ENCODE measurements at places on chromosomes 7 and 10. TPM values are rescaled to one million over a fixed set of nuclear protein-coding genes. Genes with fewer than 3 reads are reported as not detected.

- H3K36me3 ChIP-seq, result no peaks in the 10 kb centered on the region
- H3K27ac ChIP-seq, result peak overlapping the region; percentile 100
- H3K4me1 ChIP-seq, result peaks cover 33% of the 10 kb centered on the region
- DNase-seq, result no peak
These were observed 1.6 kb upstream of the GTF2I start for GRCh38 chr7:74655768-74656440.

DNA sequence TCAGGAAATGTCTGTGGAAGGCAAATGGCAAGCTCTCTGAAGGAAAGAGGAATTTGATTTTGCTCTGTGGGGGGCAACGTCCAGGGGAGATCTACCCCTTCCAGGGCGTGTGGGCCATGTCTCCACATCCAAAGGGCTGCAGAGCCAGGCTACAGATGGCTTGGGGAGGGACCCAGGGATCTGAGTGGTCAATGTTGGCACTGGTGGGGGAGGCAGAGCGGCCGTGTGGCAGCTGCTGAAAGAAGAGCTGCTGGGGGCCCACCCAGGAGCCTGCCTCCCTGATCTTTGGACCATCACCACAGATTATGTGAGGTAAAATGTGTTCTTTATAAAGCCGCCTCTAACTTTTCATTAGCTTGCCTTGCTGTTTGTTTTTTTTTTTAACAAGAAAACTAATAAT, 144.1 kb downstream of the HERPUD2 start:
- peaks cover 9% of the 10 kb centered on the region for H3K27me3 ChIP-seq
- no peaks in the 10 kb centered on the region for H3K4me1 ChIP-seq
- H3K4me3 ChIP-seq, result no peak overlapping the region
- DNase-seq, result no peak

GRCh38 chr7:123143252-123144006, 56.3 kb downstream of the SLC13A1 start:
- no peak overlapping the region for H3K27ac ChIP-seq
- no peaks in the 10 kb centered on the region for H3K36me3 ChIP-seq
- H3K4me3 ChIP-seq, result no peak overlapping the region
- no peaks in the 10 kb centered on the region for H3K27me3 ChIP-seq
- DNase-seq, result no peak

GRCh38 chr7:107392830-107393229, 77.0 kb upstream of the GPR22 start:
- H3K4me3 ChIP-seq, result no peak overlapping the region
- no peaks in the 10 kb centered on the region for H3K27me3 ChIP-seq
- no peak overlapping the region for H3K27ac ChIP-seq
- no peaks in the 10 kb centered on the region for H3K36me3 ChIP-seq
- H3K4me1 ChIP-seq, result peaks cover 2% of the 10 kb centered on the region

- DNase-seq, result no peak
- no peaks in the 10 kb centered on the region for H3K4me1 ChIP-seq
- H3K4me3 ChIP-seq, result no peak overlapping the region
These were observed 280.5 kb downstream of the WDR11 start for GRCh38 chr10:121131426-121132265.

The LIPK gene
- not detected for polyA plus RNA-seq

- no peak overlapping the region for H3K27ac ChIP-seq
- no peak overlapping the region for H3K4me3 ChIP-seq
- H3K4me1 ChIP-seq, result peaks cover 21% of the 10 kb centered on the region
- no peaks in the 10 kb centered on the region for H3K27me3 ChIP-seq
- H3K36me3 ChIP-seq, result peaks cover 100% of the 10 kb centered on the region
These were observed 36.2 kb upstream of the NCAPG2 start for GRCh38 chr7:158740657-158741293.

DNA sequence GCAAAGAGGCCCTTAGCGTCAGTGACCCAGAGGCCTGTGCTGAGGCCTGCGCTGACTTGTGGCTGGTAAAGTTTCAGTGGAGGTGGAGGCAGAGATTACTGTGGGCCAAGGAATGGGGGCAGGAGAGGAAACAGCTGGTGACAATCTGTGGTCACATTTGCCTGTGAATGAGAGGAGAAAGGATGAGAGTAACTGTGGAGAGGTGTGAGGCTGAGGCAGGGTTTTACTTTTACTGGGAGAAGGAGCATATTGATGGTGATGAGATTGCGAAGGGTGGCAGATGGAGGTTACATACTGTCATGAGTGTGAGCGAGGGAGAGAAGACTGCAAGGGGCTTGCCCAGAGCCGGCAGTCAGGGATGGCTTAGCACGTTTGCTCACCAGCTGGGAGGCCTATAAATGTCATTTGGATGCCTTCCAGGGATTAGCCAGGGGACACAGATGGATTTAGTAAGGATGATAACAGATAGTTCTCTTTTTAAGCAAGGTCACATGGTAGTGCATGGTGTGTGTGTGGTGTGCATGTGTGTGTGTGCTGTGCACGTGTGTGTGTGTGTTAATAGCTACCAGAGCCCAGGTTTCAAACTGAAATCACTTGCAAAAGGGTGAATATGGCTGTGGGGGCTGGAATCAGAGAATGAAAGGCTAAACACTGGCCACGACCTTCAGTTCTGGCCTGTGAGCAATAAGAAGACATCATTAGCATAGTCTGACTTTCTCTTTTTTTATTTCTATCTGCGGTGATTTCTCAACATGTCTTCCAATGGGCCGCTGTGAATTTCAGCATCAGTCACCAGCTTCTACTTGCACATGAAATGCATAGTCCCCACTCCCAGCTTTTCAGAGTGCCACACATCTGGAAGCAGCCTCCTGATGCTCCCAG, 291.5 kb upstream of the ZNF32 start:
- H3K27ac ChIP-seq, result no peak overlapping the region
- no peak overlapping the region for H3K4me3 ChIP-seq
- DNase-seq, result peak; percentile 49
- peaks cover 32% of the 10 kb centered on the region for H3K4me1 ChIP-seq

DNA sequence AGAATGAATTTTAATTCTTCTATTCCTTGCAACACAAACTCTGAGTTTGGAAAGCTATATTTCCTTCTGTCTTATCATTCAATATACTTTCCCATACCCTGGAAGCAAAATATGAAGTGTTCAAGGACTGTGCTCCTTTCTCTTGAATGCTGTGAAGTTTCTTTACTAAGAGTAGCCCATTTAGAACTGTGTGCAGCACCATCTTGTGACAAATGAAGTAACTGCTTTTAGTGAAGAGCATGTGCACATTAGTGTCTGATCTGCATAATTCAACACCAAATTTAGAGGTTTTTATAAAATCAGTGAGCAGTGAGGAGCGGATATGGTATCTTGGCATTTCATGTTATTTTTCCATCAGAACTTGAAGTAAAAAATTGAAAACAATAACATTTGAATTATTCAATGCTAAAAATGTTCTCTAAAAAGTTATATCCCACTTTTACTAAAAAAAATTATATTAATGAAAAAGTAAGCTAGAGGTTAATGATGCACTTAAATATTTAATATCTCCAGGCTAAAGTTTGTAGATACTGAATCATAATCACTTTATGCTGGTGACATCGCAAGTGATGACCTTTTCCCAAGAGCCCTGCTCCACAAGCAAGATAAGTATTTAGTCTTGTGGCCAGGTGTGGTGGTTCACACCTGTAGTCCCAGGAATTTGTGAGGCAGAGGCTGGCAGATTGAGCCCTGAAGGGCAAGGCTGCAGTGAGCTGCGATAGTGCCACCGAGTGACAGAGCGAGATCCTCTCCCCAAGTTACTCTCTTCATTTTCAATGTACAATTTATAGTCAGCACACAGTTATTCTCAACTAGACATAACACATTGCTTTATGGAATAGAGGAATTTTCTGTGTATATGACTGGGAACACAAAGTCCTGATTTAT, 108.8 kb upstream of the PCLO start:
- H3K27ac ChIP-seq, result no peak overlapping the region
- no peak for DNase-seq
- no peaks in the 10 kb centered on the region for H3K4me1 ChIP-seq
- H3K4me3 ChIP-seq, result no peak overlapping the region
- no peaks in the 10 kb centered on the region for H3K36me3 ChIP-seq

The ZSCAN25 gene
- polyA plus RNA-seq, result 2.5 TPM

DNA sequence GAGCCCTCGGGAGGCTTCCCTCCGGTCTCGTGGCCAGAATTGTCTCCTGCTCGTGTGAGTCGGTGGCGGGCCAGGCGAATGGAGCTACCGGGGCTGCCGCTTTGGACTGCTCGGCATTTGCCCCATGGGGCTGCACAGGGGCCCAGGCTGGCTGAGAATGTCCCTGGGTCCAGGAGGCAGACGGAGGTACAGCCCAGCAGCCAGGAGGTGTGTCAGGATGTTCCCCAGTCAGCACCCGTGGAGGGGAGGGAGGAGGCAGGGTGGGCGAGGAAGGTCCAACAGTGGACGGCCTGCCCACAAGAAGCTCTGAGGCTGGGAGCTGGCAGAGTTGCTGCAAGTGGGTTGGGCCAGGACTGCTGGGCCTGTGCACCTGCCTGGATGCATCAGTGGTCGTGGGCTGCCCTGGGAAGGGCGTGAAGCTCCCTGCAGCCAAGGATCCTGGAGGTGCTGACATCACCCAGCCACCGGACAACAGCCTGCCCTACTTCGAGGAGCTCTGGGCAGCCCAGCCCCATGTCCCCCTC, 46.4 kb downstream of the PDGFA start:
- no peak for DNase-seq
- no peaks in the 10 kb centered on the region for H3K36me3 ChIP-seq
- H3K27ac ChIP-seq, result no peak overlapping the region

DNA sequence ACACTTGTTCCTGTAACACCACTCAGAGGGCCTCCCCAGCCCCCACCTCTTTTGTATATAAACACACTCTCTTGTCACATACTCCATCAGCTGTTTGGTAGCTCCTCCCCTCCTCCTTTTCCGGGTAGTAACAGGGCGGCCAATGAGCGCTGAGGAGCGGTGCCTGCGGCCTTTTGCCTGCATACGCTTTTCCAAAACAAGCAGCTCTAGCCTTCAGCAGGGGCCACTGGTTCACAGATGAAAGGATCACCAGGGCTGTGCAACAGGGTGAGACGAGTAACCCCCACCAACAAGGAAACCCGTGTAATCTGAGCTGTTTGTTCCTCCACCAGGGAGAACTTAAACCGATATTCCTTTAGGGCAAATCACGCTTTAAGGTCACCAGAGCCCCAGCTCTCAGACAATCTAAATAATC, 3.9 kb downstream of the UBE2H start:
- peak; percentile 83 for DNase-seq
- no peaks in the 10 kb centered on the region for H3K27me3 ChIP-seq
- no peaks in the 10 kb centered on the region for H3K36me3 ChIP-seq
- H3K4me3 ChIP-seq, result peak overlapping the region; percentile 86

The RNF148 gene
- not detected for polyA plus RNA-seq

DNA sequence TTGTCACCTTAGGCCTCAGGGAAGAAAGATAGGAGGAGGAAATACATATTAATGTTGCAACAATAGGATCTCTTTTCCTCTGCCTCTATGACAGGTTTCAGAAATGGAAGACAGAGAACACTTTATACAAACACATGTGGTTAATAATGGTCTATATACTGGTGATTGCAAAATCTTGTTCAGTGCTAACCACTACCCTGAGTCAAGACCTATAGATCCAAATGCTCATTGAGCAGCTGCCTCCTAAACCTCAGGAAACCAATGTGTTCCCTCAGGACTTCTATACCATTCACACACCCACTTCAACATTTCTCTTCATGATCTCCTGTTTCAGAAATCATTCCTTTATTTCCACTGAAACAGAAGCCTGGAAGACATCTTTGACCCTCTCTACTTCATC, 32.5 kb upstream of the VWDE start:
- H3K4me3 ChIP-seq, result no peak overlapping the region
- H3K27me3 ChIP-seq, result no peaks in the 10 kb centered on the region
- no peak for DNase-seq
- H3K4me1 ChIP-seq, result no peaks in the 10 kb centered on the region

DNA sequence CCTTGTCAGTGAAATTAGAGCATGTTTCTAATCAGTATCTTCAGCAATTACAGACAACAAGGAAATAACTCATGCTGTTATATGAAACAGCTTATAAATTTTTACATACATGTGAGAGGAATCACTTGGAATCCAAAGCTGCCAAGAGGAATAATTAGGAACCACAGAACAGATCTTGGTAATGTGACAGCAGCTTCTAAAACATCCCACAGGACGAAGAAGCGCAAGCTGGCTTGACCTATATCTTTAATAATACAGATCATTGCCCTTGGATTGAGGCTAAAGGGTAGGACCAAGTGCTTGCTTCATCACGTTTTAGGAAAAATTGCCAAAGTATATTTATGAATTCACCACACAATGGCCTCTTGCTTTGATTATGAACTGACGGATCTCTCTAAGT, 869.8 kb downstream of the LRMDA start:
- no peak overlapping the region for H3K4me3 ChIP-seq
- H3K27me3 ChIP-seq, result no peaks in the 10 kb centered on the region
- H3K36me3 ChIP-seq, result no peaks in the 10 kb centered on the region
- no peak for DNase-seq
- peaks cover 26% of the 10 kb centered on the region for H3K4me1 ChIP-seq

DNA sequence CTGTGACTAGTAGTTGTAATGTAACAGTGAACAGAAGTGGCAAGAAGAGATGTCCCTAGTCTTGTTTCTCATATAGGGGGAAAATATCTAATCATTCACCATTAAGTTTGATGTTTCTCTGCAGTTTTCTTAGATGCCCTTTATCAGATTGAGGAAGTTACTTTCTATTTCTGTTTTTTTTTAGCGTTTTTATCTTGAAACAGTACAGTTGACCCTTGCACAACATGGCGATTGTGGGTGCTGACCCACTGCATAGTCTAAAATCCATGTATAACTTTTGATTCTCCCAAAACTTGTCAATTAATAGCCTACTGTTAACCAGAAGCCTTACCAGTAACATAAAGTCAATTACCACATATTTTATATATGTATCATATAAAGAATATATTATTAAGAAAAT, 192.0 kb downstream of the ADK start:
- no peaks in the 10 kb centered on the region for H3K27me3 ChIP-seq
- no peaks in the 10 kb centered on the region for H3K4me1 ChIP-seq
- H3K4me3 ChIP-seq, result no peak overlapping the region
- no peak for DNase-seq
- no peaks in the 10 kb centered on the region for H3K36me3 ChIP-seq

DNA sequence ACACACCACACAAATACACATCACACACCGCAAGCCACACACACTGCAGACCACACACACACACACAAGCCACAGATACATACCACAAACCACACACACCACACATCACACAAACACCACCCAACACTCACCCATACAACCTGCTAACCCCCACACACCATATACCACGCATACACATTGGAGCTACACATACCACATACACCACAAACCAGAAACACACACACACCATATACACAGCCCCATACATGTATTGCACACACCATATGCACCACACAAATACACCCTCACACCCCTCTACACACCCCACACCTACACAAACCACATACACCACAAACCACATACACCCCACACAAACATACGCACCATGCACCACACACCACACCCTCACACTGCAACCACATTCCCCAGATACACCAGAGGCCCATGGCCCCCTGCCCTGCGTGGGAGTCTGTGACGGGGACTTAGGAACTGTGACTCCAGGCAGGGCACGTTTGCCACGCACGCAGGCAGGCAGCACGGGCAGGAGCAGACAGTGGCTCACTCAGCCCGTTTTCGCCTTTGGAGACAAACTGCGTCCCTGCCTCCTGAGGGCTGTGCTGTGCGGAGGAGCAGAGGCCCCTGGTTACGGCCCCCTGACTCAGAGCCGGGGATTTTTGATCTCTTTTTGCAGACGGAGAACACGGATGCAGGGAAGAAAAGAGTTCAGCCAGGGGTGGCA, 52.6 kb downstream of the TMEM209 start:
- no peak for DNase-seq
- no peaks in the 10 kb centered on the region for H3K27me3 ChIP-seq
- no peaks in the 10 kb centered on the region for H3K4me1 ChIP-seq
- H3K4me3 ChIP-seq, result no peak overlapping the region

The GSTO2 gene
- polyA plus RNA-seq, result 0.25 TPM

GRCh38 chr10:8435186-8436055, 380.9 kb downstream of the GATA3 start:
- no peak overlapping the region for H3K27ac ChIP-seq
- no peak for DNase-seq
- H3K36me3 ChIP-seq, result no peaks in the 10 kb centered on the region
- H3K4me3 ChIP-seq, result no peak overlapping the region
- H3K4me1 ChIP-seq, result no peaks in the 10 kb centered on the region
